ENCODE measurements at places on chromosomes 4 and X.
A peak's percentile ranks its signal among the peaks of the same experiment; 100 is the strongest.

DNA sequence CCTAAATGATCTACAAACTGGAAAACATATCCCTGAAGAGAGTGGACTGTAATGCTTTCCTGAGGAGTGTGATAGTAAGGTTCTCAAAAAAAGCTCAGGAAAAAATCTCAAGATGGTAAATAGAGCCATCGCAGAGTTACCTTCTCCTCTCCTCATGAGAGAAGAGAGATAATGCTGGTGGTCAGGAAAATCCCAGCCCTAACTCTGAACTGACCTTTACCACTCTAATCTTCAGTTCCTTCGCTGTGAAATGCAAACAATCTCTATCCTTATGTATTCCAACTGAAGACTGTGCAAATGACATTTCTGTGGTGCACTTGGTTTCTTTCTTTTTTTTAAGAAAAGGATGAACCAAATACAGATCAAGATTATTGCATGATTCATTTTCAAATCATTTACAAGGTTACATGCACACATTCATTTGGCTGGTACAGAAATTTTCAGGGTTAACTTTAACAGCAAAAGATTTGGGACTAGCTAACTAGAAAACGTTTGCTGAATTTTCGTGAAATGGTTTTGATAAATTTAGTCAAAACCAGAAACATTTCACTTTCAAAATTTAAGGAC is 8.3 kb downstream of the PPM1K start:
- DNase-seq = no peak

DNA sequence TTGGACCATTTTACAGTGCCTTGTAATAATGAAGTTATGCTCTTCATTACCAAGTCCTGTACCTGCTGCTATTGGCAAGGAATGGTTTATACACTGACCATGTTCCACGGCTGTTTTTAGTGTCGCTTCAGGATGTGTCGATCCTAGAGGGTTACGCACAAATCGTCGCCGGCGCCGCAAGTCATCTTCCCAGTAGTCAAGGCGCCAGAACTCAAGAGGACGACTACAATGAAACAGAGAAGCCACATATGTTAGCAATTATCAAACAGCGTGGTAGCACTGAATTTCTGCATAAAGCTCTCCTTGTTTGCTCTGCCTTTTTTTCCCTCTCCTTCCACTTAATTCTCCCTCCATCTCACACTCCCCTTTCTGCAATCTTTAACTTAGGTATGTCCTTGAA is 17.0 kb downstream of the MAB21L2 start:
- DNase-seq = no peak

DNA sequence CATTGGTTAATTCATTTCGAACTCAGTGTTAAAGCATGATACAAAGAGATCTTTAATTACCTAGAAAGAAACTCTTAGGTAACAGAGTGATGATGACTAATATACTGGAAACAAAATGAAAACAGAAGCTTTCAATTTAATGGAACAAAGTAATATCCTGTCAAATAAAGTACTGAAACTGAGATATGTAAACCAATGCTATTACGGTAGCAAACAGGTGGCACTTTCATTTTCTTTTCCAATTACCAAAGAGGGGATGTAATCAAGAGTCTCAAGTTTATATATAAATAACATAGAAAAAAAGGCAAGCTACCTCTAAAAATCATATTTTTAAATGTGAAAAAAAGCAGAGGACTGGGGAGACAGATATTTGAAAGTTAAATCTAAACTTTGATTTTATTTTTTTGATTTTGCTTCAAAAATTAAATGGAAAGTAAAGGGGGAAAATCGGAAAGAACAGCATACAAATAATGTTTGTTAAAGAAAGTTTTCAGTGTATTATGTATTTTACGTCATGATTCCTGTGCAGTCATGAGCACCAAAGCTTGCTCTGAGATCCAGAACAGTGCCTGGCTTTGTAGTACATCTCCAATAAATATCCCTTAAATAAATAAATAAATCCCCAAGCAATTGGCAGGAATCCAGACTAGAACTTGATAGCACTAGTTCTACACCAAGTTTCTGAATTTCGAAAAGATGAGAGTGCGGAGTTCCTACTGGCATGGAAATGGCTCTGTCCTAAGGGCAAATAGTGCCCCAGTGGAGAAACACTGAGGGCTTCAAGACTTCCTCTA is 25.0 kb upstream of the RAPGEF2 start:
- DNase-seq = no peak

- no peak for DNase-seq
Observed at GRCh38 chrX:64885850-64886249, 90.4 kb downstream of the ZC4H2 start.

DNA sequence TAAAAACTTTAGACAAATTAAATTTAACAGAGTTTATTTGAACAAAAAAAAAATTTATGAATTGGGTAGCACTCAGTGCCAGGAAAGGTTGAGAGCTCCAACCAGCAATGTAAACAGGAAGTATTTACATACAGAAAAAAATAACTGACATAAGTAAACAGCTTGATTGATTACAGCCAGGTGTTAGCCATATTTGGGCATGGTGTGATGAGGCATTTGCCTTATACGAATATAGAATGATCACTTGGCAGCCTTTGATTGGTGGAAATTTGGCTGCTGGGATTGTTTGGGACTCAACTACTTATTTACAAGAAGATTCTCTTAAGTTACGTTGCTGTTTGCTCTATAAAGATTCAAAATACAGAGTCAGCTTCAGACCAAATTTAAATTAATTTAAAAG is 172.0 kb downstream of the ADAM29 start:
- DNase-seq = no peak

DNA sequence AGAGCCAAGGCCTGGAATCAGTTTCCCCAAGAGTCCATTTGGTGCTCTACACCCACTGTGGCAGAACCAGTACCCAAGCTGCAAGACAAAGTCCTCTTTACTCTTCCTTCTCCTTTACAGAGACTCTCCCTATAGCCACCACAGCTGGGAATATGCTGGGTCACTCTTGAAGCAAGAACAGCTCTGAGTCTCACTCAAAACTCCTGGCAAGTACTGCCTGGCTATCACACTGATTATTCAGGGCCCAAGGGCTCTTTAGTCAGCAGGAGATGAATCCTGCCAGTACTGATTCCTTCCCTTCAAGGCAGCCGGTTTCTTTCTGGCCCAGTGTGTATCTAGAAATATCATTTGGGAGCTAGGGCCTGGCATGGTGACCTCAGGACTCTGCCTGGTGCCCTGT is 130.9 kb downstream of the AR start:
- no peak for DNase-seq

- DNase-seq = no peak
Observed at GRCh38 chrX:67784712-67785111, 240.9 kb downstream of the AR start.

- DNase-seq = no peak
Observed at GRCh38 chr4:185019456-185020292, 1.4 kb downstream of the HELT start.

GRCh38 chrX:113892401-113892800 is 691.5 kb upstream of the HTR2C start:
- DNase-seq = no peak

- DNase-seq = no peak
Observed at GRCh38 chr4:107531927-107532326, 188.1 kb downstream of the PAPSS1 start.

DNA sequence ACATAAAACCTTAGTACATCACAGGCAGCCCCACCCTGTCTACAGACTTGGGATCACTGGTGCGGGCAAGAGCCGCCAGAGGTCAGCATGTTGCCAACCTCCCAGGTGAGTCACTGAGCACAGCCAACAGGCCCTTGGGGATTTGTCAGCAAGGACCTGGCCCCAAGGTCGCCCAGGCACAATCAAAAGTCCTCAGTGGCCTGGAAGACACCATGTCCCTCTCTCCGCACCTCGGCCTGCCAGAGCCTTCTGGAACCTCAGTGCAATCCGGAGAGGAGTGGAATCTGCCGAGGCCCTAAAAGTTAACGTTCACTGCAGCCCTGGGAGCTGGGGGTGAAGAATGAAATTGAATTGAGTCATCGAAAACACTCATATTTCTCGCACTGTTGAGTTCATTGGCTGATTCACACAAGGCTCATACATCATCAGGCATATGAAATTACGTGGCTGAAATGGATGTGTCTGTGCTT is 74.3 kb downstream of the WFS1 start:
- DNase-seq = no peak

DNA sequence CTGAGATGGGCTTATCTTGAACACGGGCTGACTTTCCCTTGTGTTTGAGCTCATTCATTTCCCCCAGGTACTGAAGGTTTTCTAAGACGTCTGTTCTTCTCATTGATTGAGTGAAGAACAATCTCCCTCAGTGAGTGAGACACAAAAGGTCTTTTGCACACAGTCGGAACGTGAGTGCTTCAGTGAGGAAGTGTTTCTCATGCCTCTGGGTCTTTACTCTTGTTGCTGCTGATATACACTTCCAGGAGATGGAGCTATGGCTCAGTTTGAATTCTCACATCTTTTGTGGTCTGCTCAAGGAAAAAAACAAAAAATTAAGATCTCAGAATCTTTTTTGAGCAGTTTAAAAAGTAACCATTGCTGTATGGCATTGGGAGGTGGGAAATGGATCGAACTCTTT is 981.9 kb upstream of the TENM3 start:
- DNase-seq = peak; percentile 29

DNA sequence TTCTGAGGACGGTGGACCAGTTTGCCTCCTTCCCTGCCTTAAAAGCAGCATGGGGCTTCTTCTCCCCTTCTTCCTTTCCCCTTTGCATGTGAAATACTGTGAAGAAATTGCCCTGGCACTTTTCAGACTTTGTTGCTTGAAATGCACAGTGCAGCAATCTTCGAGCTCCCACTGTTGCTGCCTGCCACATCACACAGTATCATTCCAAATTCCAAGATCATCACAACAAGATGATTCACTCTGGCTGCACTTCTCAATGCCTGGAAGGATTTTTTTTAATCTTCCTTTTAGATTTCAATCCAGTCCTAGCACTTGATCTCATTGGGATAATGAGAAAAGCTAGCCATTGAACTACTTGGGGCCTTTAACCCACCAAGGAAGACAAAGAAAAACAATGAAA is 255.3 kb downstream of the RAPGEF2 start:
- no peak for DNase-seq

DNA sequence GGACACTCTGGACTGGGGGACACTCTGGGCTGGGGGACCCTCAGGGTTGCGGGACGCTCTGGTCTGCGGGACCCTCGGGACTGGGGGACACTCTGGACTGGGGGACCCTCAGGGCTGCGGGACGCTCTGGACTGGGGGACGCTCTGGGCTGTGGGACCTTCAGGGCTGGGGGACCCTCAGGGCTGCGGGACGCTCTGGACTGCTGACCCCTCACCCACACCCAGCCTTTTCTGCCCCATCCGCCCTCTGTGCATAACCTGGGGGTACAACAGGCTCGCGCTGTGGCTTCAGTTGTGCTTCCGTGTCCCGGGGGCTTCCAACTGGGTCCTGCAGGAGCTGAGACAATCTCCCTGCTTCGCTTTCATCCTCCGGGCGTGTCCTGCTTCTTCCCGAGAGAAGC is 766.0 kb downstream of the TRIML1 start:
- DNase-seq = no peak

DNA sequence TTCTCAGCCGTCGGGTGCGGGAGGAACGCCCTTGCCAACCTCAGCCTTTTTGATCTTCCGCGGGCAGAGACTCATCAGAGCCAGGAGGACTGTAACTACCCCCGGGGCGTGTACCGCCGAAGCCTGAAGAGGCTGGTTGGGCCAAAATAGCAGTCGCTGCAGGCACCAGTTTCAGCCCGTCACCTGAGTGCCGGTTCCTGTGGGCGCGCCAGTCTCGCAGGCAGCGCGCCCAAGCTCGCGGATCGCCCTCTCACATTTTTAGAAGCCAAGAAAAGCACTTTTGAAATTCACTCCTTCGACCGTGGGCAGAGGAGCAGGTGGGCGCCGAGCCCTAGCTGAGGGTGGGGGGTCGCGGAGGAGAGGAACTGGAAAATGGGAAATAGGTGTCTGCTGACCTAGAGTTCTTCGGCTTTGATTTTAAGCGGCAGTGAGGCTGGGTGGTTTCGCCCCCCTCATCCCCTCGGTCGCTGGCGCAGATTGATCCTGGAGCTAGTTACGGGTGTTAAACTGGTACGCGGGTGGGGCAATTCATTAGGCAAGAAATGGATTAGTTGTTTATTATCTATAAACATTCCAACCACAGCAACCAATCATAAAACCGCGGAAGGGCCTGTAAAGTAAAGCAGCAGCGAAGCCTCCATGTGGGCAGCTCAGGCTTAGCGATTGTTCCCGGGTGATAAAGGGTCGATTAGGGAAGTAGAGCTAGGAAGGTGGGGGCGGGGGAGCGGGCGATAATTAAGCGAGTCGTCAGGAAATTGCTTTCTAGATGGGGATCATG is 69.2 kb downstream of the FBXO8 start:
- DNase-seq = no peak
